ENCODE measurements at places on chromosomes 4 and X.

- DNase-seq = no peak
Observed at GRCh38 chrX:132692066-132692465, 203.2 kb upstream of the MBNL3 start.

- DNase-seq = no peak
Observed at GRCh38 chrX:150790021-150790420, 96.8 kb downstream of the MTMR1 start.

DNA sequence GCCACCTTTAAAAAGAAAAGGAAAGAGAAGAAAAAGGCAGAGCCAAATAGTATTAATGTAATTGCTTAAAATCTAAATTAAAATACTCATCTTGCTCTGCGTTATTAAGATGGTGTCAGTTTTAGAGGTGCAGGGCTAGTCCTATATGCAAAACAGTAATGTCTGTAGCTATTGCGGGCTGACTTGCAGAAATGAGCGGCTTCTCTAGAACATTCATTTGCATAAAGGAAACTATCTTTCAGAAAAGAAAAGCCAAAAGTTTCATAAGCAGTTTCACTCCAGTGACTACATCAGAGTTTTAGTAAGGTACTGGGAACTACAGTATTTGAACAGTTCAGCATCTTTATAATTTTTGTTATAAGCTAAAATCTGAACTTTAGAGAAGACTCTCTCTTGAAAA lies 6.0 kb downstream of the SMAD1 start:
- DNase-seq = no peak

DNA sequence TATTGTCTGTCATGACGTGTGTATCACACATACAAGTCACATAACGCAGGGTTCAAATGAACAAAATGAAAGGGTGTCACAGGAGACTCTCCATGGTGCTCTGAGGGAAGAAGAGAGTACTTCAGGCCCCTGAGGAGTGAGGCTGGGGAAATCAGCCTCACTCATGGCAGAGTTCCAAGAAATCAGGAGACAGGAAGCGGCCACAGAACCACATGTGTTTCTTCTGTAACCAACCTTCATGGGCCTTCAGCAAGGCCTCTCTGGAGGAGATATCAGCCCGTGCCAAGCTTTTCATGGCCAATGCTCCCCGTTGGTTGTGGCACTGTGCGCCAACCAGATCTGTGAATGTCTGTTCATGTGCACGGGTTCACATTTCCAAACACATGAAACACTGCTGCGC lies 76.0 kb downstream of the NAT8L start:
- DNase-seq = no peak

DNA sequence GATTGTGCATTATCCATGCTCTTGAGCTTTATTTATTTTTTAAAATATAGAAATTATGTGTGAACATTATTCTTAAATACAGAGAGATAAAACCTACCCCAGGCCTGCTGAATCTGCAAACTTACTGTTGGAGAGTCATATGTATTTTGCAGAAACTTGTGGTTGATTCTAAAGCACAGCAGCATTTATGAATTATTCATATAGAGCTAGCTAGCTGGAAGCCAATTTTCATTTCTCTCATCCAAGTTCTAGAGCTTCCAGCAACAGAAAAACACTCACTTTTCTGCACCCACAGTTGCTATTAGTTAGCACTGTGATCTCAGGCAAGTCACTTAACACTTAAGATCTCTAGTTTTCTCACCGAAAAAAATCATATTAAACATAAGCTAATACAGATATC lies 479.5 kb upstream of the FAM47C start:
- DNase-seq = no peak

GRCh38 chr4:152682143-152682941 lies 2.5 kb upstream of the TMEM154 start:
- no peak for DNase-seq

GRCh38 chr4:6178757-6179156 lies 21.6 kb downstream of the JAKMIP1 start:
- DNase-seq = no peak

DNA sequence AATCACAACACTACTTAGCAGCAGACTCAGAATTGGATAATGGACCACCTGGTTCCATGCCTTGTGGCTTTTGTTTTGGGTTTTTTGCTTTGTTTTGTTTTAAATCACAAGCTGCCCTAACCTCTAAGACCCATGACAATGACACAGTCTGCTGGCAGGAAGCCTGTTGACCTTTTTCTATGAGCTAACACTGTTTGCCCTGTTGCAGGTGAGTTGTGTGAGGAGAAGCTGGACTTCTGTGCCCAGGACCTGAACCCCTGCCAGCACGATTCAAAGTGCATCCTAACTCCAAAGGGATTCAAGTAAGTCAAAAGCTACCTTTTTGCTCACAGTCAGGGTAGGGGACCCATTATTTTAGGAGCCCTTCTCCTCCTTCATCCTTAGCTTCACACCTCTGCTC lies 110.8 kb upstream of the PACRGL start:
- no peak for DNase-seq

DNA sequence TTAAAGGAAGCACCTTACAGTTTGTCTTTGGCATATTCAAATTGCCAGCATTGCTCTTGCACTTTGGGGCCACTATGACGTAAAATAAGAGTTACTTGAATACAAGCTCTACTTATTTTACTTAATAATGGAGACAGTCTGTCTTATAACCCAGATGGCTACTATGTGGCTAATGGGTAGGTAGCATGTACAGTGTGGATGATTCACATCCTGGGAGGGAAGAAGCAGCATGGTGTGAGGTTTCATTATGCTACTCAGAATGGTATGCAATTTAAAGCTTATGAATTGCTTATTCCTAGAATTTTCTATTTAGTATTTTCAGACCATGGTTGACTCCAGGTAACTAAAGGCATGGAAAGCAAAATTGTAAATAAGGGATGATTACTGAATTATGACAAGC lies 761.8 kb upstream of the ATOH1 start:
- no peak for DNase-seq

DNA sequence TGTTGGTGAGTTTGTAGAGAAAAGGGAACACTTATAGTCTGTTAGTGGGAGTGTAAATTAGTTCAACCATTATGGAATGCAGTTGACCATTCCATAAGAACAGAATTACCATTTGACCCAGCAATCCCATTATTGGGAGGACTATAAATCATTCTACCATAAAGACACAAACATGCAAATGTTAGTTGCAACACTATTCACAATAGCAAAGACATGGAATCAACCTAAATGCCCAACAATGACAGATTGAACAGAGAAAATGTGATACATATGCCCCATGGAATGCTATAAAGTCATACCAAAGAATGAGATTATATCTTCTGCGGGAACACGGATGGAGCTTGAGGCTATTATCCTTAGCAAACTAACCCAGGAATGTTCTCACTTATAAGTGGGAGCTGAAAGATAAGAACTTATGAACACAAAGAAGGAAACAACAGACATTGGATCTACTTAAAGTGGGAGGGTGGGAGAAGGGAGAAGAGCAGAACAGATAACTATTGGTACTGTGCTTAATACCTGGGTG lies 1819.2 kb upstream of the ADGRL3 start:
- no peak for DNase-seq

DNA sequence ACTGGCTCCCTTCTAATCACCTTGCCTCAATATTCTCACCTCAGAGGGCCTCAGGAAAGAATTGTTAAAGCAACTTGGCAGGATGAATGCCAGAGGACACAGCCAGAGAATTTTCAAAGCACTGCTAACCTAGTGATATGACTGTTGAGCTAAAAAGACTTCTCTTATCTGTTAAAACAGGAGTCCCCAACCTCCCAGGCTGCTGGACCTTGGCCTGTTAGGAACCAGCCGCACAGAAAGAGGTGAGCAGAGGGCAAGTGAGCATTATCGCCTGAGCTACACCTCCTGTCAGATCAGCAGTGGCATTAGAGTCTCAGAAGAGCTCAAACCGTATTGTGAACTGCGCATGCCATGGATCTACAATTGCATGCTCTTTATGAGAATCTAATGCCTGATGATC lies 1.7 kb upstream of the KCNE5 start:
- no peak for DNase-seq

- no peak for DNase-seq
Observed at GRCh38 chr4:104907074-104907649, 239.5 kb upstream of the TET2 start.

GRCh38 chrX:44997282-44997812 lies 124.4 kb downstream of the KDM6A start:
- DNase-seq = no peak

DNA sequence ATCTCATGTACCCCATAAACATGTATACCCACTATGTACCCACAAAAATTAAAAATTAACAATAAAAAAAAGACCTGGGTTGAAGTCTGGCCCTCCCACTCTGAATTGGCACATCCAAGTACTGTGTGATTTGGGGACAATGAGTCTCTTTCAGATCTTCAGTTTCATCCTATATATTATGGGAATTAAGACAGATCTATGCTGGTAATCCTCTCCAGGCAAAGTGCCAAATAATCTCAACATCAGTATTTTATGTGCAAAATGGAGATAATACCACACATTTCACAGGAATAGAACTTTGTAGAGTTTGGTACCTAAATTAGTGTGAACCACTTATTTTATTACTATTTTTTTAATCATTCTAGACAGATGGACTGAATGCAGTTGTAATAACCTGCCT lies 11.0 kb upstream of the SCD5 start:
- DNase-seq = no peak

- peak; percentile 76 for DNase-seq
Observed at GRCh38 chr4:153466949-153467896, 1.1 kb downstream of the TMEM131L start.

DNA sequence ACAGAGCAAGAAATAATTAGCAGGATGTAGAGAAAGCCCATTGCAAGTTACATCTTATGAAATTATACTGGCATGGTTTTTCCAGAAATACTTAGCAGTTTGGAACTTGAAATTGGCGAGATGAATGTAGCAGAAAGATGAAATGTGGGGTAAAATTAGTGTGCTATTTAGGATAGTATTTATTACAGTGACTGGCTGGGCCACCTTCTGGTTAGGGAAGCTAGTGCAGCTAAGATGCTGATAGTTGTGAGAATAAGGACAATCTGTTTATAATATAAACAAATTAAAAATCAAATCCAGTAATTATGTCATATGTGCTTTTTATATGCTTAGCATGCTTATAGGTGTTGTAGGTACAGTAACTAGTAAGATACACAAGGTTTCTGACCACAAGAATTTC lies 74.8 kb downstream of the IL15 start:
- DNase-seq = no peak

DNA sequence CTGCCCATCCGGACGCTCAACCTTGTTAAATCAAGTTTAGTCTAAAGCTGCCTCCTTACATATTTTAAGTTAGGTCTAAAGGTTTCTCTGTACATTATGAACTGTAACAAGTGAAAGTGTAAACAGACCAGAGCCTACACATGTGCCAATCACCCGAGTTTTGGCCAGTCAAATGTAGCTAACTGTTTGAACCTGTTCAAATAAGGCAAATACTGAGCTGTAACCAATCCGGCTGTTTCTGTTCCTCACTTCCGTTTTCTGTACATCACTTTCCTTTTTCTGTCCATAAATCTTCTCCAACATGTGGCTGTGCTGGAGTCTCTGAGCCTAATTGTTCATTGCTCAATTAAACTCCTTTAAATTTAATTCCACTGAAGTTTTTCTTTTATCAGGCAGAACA lies 113.3 kb upstream of the SHISA3 start:
- DNase-seq = no peak

DNA sequence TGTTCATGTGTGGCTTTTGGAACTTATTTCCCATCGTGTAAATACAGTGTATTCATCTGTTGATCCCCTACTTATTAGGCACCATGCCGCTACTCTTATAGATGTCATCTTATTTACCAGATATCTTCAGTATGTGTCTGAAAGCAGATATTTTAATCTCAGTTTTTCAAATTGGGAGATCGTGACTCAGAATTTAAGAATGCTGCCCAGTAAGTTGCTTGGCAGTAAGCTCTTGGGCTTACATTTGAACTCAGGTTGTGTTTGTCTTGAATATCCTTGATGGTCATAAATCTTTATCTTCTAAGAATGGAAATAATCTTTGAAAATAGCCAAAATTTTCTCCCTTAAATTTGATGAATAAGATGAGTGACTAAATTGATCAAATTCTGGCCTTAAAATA lies 45.9 kb upstream of the RPA4 start:
- peak; percentile 74 for DNase-seq

GRCh38 chr4:86131456-86131855 lies 228.4 kb downstream of the MAPK10 start:
- no peak for DNase-seq

DNA sequence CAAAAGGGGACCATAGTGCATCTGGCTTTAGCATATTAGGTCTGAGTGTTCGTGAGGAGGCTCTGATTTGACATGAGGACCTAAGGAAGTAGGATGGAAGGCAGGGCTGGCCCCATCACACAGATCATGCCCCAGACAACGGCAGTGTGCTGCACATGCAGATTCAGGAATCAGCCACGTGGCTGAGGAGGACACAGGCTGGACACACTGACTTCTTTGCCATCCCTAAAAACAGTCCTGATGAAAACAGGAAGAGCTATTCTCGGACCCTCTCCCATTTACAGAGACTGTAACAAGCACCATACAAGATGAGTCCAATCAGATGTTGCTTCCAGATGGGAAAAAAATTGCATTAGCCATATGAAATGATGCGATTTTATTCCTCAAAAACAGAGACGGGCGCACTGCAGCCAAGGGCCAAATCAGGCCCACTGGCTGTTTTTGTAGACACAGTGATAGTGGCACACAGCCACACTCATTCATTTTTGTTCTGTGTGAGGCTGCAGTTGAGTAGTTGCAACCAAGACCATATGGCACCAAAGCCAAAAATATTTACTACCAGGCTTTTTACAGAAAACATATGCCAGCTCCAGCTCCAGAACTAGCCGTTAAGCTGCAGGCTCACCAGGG lies 41.0 kb downstream of the ACSL1 start:
- DNase-seq = no peak

- peak; percentile 30 for DNase-seq
Observed at GRCh38 chr4:56307423-56307822, 79.9 kb downstream of the AASDH start.

GRCh38 chrX:18129690-18130089 lies 91.0 kb downstream of the BEND2 start:
- no peak for DNase-seq

- DNase-seq = no peak
Observed at GRCh38 chr4:168615294-168616065, 118.6 kb downstream of the PALLD start.

DNA sequence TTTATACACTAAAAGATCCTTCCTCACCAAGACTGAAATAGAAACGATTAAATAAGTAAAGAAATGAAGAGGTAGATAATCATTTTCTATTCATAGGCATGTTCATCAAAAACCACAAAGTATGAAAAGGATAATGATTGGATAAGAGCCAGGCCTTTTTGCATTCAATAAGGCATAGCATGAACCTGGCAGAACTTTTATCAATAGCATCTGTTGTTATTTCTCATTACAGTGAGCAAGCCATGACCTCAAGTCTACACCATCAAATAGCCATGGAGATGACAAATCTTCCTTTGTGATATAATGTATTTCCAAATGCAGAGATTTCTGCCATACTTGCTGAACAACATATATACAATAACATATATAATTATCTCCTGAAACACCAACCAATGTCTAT lies 206.0 kb upstream of the SLC7A11 start:
- no peak for DNase-seq

DNA sequence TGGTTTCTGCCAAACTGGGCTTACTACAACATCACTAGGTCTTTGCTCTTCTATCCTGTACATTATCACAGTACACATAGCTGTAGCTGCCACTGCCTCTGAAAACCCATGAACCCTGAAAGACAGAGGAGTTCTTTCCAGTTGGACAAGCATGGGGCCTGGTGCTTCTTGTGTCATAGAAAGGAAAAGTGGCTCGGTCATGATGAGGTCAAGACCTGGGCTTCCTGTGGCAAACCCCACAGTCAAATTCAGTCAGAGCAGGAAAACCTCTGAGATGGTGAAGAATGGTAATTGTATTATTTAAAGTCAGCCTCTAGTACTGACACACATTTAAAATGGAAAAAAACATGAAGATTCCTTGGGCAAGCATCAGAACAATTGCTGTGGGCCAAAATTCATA lies 133.3 kb upstream of the PRPS2 start:
- DNase-seq = no peak

All from PC-9 (cell line).